NCI-H524 (cell line): ENCODE measurements at places on chromosomes 6 and 20.

DNA sequence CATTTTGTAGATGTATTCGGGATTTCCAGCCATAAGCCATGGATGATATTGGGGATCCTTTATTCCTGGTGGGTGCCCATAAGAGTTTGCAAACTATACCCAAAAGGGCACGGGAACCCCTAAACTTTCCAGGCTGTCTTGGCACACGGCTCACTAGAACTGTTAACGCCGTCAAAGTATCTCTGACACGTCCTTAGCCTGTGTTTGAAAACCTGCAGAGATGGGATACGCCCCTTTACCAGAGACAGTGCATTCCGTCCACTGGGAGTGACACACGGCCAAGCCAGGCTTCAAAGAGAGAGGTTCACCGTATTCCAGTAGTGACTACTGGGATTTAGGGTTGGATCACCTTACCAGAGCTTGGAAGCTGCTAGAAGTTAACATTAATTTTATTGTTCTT, 95.0 kb downstream of the THBS2 start:
- DNase-seq = no peak

- peak; percentile 30 for DNase-seq
These were observed 117.0 kb downstream of the RTN4IP1 start for GRCh38 chr6:106512048-106512967.

- DNase-seq = no peak
These were observed 4.4 kb upstream of the PRIM2 start for GRCh38 chr6:57313009-57313408.

DNA sequence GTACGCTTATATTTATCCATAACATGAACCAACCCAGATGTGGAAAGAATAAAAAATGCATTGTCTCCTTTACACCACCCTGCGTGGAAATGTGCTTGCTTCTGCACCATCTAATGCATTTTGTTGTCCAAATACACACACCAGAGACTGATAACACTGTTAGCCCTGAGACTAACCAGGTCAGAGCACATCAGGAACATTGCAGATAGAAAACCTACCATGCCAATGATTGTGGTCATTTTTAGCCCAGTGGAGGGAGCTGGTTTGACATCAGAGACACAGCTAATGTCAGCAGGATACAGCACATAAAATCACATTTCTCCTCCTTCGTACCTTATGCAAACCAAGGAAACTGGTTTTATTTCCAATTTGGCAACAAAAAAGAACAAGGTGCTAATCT, 528.7 kb downstream of the DOK5 start:
- DNase-seq = no peak

DNA sequence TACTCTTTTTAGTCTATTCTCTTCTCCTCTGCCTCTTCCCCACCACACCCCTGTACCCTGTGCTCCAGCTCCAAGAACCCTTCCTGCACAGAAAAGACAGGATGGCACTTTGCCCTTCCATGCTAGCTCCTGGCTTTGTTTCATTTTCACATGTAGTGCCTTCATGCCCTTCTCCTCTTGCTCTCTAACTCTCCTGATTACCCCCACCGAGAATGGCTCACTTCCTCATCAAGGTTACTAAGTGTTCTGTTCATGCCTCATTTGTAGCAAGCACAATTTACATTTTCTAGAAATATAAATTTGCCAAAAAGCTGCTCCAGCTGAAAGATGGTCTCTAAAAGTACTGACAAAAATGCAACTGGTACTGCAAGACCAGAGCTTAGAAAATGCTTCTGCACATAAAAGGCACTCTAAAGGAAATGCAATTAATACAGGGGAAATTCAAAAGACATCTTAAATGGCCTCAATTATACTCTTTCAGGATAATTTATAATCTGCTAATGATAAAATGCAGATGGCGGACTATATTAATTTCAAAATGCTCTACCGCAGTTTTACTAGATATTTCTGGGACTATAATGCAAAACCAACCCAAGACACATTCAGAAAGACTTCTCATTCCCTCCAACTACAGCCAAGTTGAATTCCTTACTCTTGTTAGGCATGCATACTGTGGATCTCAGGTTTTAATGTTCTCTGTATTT, 570.2 kb downstream of the PRKN start:
- DNase-seq = no peak

DNA sequence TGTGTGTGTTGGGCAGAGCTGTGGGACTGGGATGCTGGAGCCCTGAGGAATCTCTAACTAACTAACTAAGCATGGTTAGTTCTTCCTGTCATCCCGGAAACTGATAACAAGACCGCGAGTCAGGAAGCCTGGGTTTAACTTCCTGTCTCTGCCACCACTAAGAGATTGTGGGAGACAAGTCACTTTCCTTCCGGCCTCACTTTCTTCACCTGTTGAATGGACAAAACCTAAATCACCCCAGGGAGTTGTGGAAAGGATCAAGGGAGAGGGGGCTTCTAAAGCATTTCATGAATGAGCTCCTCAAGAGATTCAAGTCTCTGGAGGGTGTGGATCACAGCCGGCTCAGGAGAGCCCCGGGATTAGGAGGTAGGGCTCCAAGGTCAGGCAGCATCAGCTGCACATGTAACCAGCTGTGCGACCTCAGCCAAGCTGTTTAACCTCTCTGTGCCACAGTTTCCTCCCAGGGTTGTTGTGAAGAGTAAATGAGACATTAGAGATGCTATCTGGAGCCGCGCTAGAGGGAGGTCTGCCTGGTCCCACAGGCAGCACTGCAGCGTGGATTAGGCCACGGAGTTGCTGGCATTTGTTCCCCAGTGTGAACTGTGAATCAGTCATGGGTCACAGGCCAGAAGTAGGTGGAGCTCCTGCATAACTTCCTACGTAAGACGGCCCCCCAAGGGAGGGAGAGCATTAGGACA, 105.1 kb downstream of the TOX2 start:
- no peak for DNase-seq

GRCh38 chr20:49287555-49288249, 9.8 kb upstream of the ZNFX1 start:
- no peak for DNase-seq

GRCh38 chr6:89951574-89952104, 57.4 kb downstream of the GJA10 start:
- no peak for DNase-seq

DNA sequence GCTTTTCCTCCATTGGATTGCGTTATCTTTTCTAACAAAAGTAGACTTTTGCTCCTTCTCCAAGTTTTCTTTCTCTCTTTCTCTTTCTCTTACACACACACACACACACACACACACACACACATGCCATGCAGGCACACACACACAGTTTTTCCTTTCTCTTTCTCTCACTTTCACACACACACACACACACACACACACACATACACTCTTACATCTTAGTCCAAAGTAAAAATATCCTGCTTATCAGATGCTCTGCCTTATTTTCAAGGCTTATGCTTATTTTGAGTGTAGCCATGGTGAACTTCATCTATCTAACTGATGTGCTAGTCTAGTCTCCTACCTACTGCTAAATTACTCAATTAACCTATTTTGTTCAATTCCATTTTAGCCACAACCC, 34.4 kb upstream of the RAB23 start:
- DNase-seq = no peak

DNA sequence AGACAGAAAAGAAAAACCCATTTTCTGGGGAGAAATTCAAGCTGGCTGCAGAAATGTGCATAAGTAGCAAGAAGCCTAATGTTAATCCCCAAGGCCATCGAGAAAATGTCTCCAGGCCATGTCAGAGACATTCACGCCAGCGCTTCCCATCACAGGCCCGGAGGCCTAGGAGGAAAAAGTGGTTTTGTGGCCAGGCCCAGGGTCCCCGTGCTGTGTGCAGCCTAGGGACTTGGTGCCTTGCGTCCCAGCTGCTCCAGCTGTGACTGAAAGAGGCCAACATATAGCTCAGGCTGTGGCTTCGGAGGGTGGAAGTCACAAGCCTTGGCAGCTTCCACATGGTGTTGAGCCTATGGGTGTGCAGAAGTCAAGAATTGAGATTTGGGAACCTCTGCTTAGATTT, 10.9 kb downstream of the IFNGR1 start:
- DNase-seq = no peak

DNA sequence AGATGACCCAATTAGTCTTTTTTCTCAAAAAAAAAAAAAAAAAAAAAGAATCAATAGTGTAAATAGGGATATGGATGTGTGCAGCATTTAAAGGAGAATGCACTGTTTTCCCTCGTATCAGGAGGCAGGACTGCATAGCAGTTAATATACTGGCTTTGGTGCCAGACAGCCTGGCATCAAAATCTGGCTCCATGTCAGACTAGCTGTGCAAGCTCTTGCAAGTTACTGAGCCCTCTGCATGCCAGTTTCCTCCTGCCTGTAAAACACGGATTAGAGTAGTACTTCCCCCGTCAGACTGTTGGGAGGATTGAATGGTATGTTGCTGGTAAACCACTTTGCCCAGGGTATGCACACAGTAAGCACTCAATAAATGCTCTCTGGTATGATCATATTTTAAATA, 594.2 kb upstream of the CHD6 start:
- peak; percentile 22 for DNase-seq

DNA sequence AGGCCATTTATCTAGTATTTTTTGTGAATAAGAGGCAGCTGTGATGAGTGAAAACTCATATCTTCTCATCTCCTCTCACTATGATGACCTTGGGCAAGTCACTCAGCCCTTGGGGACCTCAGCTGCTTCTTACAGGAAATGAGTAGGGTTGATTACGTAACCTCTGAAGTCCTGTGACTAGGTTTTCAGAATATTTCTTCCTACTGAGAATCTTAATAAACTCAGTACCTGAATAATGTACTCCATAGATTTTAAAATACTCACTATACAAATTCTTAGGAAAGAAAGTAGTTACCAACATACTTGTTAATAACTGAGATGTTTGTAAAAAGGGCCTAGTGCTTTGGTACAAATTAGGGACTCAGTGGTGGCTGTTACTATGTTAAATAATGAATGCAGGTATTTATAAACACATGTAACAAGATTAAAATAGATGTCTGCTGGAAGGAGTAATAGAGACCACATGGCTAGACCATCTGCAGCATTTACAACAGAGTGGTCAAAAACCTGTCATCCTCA, 60.9 kb downstream of the RPRD1B start:
- peak; percentile 85 for DNase-seq

DNA sequence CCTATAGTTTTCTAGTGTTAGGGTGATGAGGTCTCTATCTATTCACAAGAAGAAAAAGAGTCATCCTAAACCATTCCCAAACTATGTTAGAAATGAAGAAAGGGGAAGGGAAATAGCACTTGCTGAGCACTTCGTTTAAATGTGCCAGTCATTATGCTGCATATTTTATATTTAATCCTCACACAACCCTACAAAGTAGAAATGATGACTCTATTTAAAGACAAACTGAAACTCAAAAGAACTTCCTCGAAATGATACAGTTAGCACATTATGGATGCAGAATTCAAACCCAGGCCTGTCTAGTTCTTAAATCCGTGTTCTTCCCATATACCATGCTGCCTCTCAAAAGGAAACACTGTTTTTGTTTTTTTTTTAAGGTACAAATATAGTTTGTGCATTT, 174.6 kb downstream of the GMPR start:
- DNase-seq = no peak

GRCh38 chr20:3670511-3670910, 7.3 kb upstream of the GFRA4 start:
- peak; percentile 17 for DNase-seq

- no peak for DNase-seq
These were observed 507 bp upstream of the RIPPLY2 start for GRCh38 chr6:83852528-83853177.

GRCh38 chr20:40322941-40323340, 366.1 kb downstream of the MAFB start:
- DNase-seq = no peak

GRCh38 chr20:51198238-51198637, 175.3 kb upstream of the KCNG1 start:
- DNase-seq = peak; percentile 22

DNA sequence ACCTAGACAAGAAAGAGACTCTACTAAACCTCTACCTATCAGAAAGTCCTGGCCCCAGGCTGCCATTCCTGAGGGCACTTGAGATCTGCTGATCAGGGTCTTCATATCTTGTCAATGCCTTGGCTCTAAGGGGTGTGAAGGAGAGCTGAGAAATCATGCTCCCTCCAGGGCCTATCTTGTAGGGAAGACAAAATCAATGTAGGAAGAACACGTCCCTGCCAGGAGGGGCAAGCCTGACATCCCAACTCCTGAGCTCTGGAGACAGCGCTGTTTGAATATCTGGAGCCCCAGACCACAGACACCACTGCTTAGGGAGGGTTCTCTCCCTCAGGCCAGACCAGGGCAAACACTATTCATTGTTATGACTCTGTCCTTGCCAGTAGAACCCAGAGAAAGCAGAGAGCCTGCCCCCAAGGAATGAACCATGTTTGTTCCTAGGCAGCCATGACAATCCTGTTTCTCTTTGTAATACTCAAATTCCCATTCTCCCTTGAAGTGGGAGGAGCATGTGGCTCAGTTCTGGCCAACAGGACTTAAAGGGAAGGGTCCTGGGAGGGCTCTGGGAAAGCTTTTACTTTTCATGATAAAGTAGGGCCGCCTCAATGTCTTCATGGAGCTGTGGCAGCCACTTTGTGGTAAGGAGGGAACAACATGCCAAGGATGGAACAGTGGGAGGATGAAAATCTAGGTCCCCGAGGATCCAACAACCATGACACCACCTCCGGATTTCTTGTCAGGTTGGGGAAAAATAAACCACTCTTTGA, 1.8 kb upstream of the FASTKD5 start:
- no peak for DNase-seq

- DNase-seq = no peak
These were observed 157.1 kb upstream of the THEMIS start for GRCh38 chr6:128057946-128058345.

DNA sequence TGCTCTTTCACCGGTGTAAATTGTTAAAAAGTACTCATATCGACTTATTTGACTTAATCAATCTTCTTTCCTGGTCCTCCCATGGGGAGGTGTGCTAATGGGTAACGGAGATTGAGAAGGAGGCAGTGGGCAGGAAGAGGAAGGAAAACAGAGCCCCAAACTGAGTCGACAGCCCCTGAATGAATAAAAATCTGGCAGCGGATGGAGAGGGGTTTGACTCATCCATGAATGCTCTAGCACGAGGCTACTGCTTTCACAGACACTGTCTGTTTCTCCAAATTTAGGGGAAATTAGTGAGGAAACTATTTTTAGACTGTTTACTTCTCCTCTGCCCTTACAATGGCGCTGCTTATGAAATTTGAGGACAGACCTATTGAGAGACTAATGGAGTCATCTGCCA, 142.2 kb upstream of the ATXN1 start:
- no peak for DNase-seq

DNA sequence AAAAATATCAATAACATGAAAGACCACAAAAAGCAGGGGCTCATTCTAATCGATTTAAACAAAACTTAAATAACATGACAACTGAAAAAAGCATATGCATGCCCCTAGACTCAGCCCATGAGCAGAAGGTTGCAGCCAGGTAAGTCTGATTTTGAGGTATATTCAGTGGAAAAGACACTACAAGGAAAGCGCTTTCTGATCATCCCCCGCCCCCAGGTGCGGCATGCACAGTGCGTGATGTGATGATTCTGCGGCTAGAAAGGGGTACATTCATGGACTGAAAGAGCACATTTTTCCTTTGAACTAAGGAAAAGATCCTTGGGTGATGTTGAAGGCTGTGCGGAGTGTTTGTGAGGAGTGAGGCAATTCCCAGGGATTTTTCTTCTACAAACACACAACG, 16.9 kb upstream of the FOXC1 start:
- no peak for DNase-seq

GRCh38 chr20:37042986-37043972, 52.5 kb downstream of the RBL1 start:
- no peak for DNase-seq

- DNase-seq = no peak
These were observed 4.3 kb downstream of the PXDC1 start for GRCh38 chr6:3747100-3747737.
